ENCODE measurements at places on chromosomes 5 and 9.
A peak's percentile ranks its signal among the peaks of the same experiment; 100 is the strongest.

- DNase-seq = no peak
Observed at GRCh38 chr5:133397348-133397747, 215.0 kb downstream of the FSTL4 start.

DNA sequence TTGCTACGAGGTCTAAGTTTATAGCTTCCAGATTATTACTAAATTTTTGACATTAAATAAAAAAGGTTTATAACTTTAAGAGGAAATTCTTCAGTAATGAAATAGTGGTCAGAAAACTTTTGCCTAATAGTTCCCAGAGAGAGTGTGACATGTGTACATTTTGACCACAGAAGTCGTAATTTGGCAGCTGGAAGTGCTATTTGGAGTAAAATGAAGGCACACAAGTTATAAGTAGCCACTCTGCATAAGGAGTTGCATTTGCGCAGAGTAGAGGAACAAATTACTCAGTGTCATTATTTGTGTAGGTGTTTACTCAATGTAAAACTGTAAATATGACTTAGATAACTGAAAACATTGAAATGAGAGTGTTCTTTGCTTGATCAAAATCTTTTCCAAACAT is 408.4 kb downstream of the CCDC171 start:
- no peak for DNase-seq

DNA sequence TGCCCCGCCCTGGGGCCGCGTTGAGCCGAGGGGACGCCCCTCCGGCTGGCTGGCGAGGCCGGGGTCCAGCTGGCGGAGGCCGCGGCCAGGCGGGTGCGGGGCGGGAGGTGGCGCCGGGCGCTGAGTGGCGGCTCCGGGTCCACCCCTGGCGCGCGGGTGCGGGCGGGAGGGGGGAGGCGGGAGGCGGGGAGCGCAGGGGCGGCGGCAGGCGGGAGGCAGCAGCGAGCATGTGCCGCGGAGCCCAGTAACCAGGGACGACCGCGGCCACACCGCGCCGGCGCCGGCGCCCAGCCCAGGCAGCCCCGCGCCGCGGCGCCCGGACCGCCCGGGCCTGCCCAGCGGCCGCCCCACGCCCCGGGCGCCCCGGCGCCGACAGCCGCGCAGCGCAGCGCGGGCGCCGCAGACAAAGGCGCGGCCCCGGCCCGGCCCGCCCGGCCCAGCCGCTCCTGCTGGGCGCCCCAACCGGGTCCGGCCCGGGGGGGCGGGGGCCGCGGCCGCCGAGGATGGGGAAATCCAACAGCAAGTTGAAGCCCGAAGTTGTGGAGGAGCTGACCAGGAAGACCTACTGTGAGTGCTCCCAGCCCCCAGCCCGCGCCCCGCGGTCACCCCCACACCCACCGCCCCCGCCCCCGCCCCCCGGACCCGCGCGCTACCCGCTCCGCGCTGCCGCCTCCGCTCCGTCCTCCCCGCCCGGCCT is at the start of gene NCS1:
Gene NCS1, plus strand, starts transcription at position 244 of the 697 bp plus-strand sequence. Its CDS starts 260 bp downstream, at position 504.
- peak; percentile 64 for DNase-seq

DNA sequence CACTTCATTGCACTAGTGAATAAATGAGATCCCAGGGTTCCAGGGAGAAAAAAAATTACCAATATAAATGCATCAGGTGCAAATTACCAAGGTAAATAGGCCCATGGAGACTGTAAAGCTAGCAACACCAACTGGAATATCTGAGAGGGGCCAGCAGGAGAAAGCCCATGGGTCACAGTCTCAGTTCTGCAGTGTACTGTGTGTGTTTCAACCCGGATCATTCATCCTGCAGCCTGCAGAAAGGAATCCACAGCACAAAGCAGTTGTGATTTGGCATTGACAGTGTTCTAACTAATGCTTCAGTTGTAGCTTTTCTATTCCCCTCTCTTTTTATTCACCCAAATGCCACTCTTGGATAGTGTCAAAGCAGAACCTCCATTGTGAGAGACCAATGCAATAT is 171.0 kb downstream of the EFNA5 start:
- no peak for DNase-seq

DNA sequence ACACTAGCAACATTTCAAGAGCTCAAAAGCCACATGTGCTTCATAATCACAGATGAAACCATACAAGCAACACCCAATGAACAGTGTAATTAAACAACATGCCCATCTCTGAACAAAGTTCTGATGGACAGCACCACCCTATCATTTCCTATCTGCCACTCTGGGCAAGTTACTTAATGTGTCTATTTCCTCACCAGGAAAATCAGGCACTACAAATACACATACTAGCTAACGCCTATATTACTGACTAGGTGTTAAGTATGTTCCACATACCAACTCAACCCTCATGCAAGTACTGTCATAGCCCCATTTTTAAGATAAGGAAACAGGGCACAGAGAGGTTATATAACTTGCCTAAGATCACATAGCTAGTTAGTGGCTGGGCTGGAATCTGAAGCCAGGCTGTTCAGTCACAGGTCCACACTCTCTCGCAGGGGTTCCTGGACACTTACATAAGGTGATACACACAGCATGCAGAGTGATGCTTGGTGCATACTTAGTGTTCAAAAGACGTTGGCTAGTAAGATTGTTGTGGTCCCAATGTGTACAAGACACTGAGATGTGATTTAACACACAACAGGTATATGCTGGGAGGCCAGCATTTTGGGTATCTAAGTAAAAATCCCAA is 24.2 kb downstream of the CORO2A start:
- DNase-seq = no peak
